ENCODE measurements at places on chromosomes 3 and 15. TPM values are rescaled to one million over a fixed set of nuclear protein-coding genes. Genes with fewer than 3 reads are reported as not detected.

IMPG2 gene
- total RNA-seq = 0.03 TPM

GPR27 gene
- total RNA-seq = 0.10 TPM

WDR73 gene
- total RNA-seq = 9.5 TPM

SLC6A20 gene
- total RNA-seq = 0.08 TPM

DAPK2 gene
- total RNA-seq = 0.88 TPM

C3orf38 gene
- 7.0 TPM for total RNA-seq

TFRC gene
- total RNA-seq = 20.9 TPM

ROPN1 gene
- total RNA-seq = not detected

WDR93 gene
- total RNA-seq = not detected

DNA sequence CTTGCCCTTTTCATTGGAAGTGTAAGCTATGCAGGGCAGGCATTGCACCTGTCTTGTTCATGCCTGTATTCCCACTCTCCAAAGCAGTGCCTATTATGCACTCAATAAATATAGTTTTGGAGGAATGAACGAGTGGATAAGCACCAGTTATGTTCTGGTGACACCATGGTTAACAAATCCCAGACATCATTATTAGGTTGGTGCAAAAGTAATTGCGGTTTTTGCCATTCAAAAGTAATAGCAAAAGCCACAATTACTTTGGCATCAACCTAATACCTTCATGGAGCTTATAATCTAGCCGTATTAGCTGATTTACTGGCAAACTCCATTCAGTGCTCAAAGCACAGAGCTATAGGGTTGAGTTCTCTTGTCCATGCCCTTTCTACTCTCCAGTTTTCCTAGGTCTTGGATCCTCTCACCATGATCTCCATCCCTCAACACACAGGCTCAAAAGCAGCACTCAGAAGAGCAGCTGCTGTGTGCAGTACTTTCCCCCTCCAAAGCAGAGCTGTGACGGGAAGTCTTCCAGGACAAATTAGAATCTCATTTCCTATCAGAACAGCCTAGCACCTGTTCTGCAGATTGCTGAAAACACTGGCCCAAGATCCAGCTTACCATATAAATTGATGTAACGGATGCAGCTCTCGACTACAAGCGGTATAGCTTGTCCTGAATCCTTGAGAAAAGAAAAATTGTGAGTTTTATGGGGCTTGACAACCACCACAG lies 63.2 kb upstream of the RAD18 start:
- no peak for DNase-seq

DNA sequence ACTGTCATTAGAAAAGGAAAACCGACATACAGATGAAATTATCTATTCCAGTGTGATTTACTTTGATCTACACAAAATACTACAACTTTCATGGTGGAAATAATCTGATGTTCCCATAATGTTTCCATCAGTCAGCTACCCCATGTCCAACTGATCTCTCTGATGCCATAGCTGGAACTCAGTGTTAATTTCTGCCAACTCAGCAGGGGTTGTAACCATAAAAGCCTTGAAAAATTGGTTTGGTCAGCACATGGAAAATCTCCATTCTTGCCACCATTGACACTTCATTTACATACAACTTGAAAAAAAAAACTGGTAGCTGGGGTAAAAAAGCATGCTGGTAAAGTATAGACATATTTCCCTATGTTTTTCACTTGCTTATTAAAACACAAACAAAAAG lies 1463.7 kb downstream of the OTOL1 start:
- DNase-seq = no peak

DNA sequence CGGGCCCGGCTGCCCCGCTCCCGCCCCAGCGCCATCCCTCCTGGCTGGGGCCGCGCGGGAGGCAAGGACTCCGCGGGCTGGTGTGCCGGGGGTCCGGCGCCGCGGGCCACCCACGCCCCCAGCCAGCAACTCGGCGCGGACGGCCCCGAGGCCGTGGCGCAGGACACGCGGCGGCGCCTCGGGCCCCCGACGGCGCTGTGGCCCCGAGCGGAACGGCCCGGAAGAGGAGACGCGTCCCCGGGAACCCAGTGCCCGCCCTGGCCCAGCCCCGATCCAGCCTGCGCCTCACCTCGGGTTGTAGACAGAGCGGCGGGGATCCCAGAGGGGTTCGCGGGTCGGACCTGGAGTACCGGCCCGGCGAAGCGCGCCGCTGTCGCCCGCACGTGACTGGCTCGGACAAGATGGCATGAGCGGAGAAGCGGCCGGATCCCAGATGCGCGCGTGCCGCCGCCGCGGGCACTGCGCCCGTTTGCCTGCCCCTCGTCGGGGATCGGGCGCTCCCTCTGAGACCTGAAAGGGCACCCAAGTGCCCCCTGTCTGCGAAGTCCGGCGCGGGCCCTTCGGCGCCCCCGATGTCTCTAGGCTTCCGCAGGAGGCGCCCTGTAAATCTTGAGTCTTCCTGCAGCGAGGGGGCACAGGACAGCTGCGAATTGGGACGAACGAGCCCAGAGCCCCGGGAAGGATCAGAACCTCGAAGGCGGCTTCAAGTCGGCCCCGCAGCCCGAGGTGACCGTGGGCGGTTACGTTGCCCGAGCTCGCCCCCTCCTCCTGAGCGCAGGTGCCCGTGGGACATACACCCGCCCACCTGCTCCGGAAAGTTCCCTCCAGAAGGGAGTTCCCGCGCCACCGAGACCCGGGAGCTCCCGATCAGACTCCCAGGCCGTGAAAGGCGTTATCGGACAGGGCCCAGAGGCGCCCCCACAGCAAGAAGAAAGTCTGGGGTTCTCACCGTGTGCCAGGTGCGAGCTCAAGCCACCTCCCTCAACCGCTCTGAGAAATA lies 598 bp upstream of the SFMBT1 start:
- peak; percentile 68 for DNase-seq

DNA sequence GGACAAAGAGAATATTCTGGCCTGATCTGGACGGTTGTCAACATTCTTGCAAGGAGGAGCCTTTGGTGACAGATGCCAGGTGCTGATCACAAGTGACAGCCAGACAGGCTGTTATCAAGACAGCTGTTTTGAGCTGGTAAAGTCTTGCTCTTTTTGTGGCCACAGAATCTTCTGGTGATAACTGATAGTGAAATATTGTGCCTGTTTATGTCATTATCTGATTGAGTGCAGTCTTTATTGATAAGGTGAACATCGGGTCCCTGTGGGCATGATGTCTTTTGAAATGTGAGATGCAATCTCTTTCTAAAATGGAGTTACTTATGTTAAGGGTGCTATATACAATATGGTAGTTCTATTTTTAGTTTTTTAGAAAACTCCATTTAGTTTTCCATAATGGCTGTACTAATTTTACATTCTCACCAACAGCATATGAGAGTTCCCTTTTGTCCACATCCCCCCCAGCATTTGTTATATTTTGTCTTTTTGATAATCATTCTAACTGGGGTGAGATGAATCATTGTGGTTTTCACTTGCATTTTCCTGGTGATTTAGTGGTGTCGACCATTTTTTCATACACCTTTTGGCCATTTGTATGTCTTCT lies 10.7 kb downstream of the CEP63 start:
- DNase-seq = no peak

- no peak for DNase-seq
These were observed 420.7 kb downstream of the ZNF385D start for GRCh38 chr3:21330293-21330692.

GRCh38 chr3:50258029-50258680 lies 10.8 kb upstream of the SEMA3B start:
- no peak for DNase-seq

DNA sequence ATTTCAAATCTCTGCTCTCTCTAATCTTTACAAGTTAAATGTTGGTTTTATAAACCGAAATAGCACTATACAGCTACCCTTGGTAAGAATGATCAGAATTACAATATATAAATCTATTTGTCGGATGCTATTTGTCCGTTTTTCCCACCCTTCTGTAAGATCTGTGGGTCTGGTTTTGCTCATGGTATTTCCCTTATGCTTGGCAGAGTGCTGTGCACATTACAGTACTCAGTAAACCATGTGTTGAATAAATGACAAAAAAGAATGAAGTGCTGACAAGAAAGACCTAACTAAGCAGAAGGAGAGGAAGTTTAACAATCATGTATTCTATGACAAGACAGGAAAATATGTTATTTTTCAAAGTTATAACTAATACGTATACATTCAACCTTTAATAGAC lies 827.2 kb downstream of the ROBO1 start:
- DNase-seq = no peak

DNA sequence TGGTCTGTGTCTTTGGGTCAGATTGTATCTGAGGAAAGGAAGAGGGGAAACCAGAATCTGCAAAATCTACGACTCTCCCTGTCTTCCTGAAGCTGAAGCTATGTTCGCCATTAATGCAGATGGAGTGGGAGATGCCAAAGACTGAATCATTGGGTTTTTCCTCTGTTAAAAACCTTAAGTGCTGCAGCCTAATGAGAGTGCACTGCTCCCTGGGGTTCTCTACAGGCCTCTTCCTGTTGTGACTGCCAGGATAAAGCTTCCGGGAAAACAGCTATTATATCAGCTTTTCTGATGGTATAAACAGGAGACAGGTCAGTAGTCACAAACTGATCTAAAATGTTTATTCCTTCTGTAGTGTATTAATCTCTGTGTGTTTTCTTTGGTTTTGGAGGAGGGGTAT lies 24.0 kb downstream of the RMDN3 start:
- no peak for DNase-seq

- DNase-seq = no peak
These were observed 35.0 kb upstream of the LRRC3B start for GRCh38 chr3:26587571-26587970.

GRCh38 chr3:57017459-57017845 lies 43.0 kb upstream of the SPATA12 start:
- no peak for DNase-seq

DNA sequence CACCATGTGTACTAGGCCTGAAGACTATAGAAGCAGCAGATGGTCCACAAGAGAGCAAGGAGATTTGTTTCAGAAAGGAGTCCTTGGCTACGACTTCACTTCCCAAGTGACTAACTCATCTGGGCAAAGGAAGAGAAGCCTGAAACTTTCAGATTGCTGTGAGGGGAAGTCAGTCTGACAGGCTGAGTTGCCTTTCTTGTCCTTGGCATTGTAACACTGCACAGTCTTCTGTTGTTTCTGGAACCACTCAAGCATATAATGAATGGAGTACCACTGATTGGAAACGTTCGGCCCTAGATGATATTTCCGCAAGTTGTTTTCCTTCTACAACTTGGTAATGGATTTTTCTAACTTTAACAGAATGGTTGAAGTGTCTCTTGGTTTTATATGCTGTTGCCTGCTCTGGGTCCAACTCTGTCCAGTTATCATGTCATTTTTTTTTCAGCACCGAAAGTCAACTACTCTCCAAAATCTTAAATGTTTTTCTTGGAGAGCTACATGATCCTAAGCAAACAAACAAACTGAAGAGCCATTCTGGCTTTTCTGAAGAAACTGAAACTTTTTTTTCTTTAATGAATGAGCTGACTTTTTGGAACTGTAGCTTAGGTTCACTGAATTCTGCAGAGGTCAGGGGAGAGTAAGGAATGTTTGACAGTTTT lies 685.7 kb downstream of the MECOM start:
- no peak for DNase-seq

Data from left lobe of liver (tissue), 2 donors.